Upper lobe of left lung (tissue), 6 donors: ENCODE measurements at places on chromosomes 3 and 15. TPM values are rescaled to one million over a fixed set of nuclear protein-coding genes. Genes with fewer than 3 reads are reported as not detected.
A peak's percentile ranks its signal among the peaks of the same experiment; 100 is the strongest.

DNA sequence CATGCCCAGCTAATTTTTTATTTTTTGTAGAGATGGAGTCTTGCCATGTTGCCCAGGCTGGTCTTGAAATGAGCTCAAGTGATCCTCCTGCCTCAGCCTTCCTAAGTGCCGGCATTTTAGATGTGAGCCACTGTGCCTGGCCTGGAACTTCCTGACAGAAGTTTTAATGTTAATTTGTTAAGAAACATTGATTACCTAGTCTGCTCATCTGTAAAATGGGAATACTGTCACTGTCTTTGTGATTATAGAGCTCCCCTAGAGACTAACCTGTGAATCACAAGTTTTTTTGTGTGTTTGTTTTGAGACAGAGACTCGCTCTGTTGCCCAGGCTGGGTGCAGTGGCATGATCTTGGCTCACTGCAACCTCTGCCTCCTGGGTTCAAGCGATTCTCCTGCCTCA lies 4.3 kb upstream of the EIF3J start:
- no peak for DNase-seq
- no peak overlapping the region for H3K4me3 ChIP-seq
- no peaks in the 10 kb centered on the region for H3K36me3 ChIP-seq
- peaks cover 13% of the 10 kb centered on the region for H3K4me1 ChIP-seq

Gene SNRPN
- 81.8 TPM for total RNA-seq

DNA sequence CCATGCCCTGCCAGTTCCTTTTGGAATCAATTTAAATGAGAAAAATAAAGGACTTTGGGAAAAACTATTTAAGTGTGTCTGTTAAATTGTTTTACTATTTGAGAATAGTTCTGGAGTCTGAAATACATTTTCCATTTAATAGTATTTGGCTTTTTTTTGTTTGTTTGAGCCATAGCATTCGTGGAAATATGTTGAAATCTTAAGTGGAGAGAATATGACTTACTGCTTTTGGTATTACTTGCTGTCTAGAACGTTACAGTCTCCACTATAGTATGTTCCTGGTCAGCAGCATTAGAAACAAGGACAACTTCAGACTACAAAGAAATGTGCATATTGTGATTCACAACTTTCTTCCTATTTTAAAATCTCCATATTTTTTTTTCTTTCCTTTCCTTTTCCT lies 179.4 kb downstream of the GHSR start:
- no peaks in the 10 kb centered on the region for H3K4me1 ChIP-seq
- H3K36me3 ChIP-seq: no peaks in the 10 kb centered on the region
- H3K4me3 ChIP-seq: no peak overlapping the region
- H3K27me3 ChIP-seq: no peaks in the 10 kb centered on the region

- peaks cover 35% of the 10 kb centered on the region for H3K4me1 ChIP-seq
- H3K27ac ChIP-seq: peak overlapping the region; percentile 44
- H3K27me3 ChIP-seq: no peaks in the 10 kb centered on the region
Measured at GRCh38 chr3:177448987-177449359, 251.7 kb upstream of the TBL1XR1 start.

DNA sequence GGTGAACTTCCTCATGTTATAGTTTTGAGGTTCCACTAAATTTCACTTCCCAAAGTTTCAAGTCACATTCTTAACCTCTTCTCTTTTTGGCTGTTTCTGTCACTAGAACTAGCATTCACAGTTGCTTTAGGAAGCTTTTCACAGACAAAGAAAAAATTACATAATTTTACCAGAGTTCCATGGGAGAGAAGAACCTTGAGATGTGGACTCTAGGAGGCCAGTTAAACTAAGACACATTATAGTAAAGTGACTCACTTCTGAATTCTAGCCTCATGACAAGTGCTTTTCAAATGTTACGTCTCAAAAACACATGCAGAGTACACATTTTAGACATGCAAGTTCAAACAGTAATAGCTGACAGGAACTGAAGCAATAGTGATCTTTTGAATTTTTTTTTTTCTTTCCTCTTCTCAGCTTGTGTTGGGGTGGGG lies 39.9 kb upstream of the LRTM1 start:
- H3K36me3 ChIP-seq: no peaks in the 10 kb centered on the region
- no peaks in the 10 kb centered on the region for H3K4me1 ChIP-seq
- no peak for DNase-seq
- no peaks in the 10 kb centered on the region for H3K27me3 ChIP-seq

DNA sequence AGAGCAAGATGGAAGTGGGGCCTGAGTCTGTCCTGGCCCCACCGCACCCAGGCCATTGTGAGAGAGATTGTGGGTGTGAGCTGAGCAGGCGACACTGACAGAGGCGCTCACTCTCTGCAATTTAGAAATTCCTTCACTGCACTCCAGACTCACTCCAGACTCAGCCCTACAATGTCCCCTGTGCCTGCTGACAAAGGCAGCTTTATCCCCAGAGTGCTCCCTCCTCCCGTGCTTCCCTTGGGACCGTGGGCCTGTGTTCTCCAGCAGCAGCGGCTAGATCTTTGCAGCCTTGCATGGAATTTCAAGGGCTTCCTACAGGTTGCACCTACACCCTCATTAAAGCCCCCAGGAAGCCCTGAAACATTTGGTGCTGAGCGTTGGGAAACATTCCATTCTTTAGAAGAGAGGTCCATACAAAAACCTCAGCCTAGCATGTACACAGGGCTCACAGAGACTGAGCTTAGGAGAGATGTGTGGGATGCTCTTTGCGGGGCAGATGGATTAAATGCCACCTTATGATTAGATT lies 1.3 kb upstream of the IL16 start:
- peak overlapping the region; percentile 13 for H3K27ac ChIP-seq
- DNase-seq: no peak
- no peaks in the 10 kb centered on the region for H3K27me3 ChIP-seq
- H3K36me3 ChIP-seq: no peaks in the 10 kb centered on the region
- no peak overlapping the region for H3K4me3 ChIP-seq

Gene PLXNA1
- 48.0 TPM for total RNA-seq

DNA sequence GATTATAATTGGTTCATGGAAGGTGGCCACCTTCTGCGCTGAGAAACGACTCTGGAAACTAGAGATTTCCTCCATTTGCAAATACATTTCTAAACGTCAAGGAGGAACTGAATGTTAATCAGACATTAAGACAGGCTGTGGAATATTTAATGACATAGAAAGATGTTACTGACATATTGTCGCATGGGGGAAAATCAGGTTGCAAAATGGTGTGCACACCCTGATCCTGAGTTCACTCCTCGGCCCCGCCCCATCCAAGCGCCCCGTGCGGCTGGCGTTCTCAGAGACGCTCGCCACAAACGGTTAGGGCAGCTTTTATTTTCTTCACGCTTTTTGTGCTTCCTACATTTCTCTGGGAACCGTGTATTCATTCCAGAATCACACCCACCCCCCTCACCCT lies 10.7 kb downstream of the H1-8 start:
- DNase-seq: no peak
- no peaks in the 10 kb centered on the region for H3K27me3 ChIP-seq
- peak overlapping the region; percentile 57 for H3K27ac ChIP-seq
- H3K4me1 ChIP-seq: peaks cover 39% of the 10 kb centered on the region

- DNase-seq: no peak
- H3K27ac ChIP-seq: no peak overlapping the region
- H3K4me1 ChIP-seq: no peaks in the 10 kb centered on the region
- no peaks in the 10 kb centered on the region for H3K36me3 ChIP-seq
- no peaks in the 10 kb centered on the region for H3K27me3 ChIP-seq
Measured at GRCh38 chr3:18847583-18848197, 300.6 kb upstream of the KCNH8 start.

Gene MEX3B
- 2.8 TPM for total RNA-seq

DNA sequence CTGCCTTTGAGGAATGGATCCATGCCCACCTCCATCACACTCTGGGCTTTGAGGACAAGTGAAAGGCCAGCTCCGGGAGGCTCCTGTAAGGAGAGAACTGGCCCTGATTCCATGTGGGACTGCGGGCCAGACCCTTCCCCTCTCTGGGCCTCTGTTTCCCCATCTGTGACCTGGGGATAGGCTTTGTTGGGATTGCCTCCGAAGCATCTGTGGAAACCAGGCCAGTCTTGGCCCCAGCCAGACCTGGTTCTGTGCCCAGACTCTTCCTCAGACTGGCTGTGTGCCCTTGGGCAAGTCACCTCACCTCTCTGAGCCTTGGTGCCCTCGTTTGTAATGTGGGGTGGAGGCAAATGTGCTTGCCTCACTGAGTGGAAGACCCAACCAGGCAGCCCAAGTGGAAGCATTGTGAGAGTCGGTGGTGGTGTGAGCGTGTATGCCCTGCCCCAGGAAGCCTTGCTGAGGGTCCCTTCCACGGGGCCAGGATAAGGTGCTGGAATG lies 21.0 kb upstream of the SEC13 start:
- no peaks in the 10 kb centered on the region for H3K27me3 ChIP-seq
- DNase-seq: no peak
- H3K4me1 ChIP-seq: no peaks in the 10 kb centered on the region
- no peaks in the 10 kb centered on the region for H3K36me3 ChIP-seq

DNA sequence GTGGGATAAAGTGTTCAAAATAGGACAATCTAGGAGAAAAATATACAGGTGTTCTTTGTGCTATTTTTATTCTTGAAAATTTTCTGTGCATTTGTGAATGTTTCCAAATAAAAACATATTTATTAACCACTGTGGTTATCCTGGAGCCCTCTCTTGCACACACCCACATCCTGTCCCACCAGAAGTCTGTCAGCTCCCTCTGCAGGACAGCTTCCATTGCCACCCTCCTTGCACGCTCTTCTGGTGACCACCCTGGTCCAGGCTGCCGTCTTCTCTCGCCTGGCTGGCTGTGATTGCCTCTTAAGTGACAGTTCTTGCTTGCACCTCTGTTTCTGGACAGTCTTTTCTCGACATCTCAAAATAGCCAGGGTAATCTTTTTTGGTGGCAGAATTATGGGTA lies 394.0 kb downstream of the LRTM1 start:
- DNase-seq: no peak
- no peaks in the 10 kb centered on the region for H3K4me1 ChIP-seq
- no peaks in the 10 kb centered on the region for H3K36me3 ChIP-seq
- H3K27ac ChIP-seq: no peak overlapping the region
- no peaks in the 10 kb centered on the region for H3K27me3 ChIP-seq
- no peak overlapping the region for H3K4me3 ChIP-seq

GRCh38 chr3:55562700-55563099 lies 75.6 kb upstream of the WNT5A start:
- H3K27ac ChIP-seq: no peak overlapping the region
- no peak for DNase-seq
- no peaks in the 10 kb centered on the region for H3K27me3 ChIP-seq
- H3K4me3 ChIP-seq: no peak overlapping the region
- no peaks in the 10 kb centered on the region for H3K36me3 ChIP-seq

GRCh38 chr3:42902257-42902656 lies 3.7 kb upstream of the ZNF662 start:
- H3K4me3 ChIP-seq: no peak overlapping the region
- H3K4me1 ChIP-seq: peaks cover 19% of the 10 kb centered on the region
- H3K27me3 ChIP-seq: no peaks in the 10 kb centered on the region
- H3K27ac ChIP-seq: peak overlapping the region; percentile 24

Gene ITIH1
- total RNA-seq: not detected

DNA sequence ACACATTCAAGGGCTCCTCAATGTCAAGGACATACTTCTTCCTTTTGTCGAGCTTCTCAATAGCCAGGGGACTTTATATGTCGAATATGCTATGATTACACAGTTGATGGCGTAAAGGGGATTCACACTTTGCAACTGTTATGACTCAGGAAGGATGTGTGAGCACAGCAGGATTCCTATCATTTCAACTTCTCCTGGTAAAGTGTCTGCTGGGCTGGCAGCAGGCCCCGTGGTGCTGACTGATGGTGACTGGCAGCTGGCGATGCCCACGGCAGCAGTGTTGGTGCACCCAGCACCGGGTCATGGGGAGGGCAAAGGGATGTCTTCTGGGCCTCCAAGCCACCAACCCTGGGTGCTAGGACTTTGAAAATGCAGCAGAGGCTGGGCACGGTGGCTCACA lies 44.8 kb upstream of the GNB5 start:
- no peaks in the 10 kb centered on the region for H3K4me1 ChIP-seq
- no peak overlapping the region for H3K27ac ChIP-seq
- peaks cover 21% of the 10 kb centered on the region for H3K36me3 ChIP-seq
- no peaks in the 10 kb centered on the region for H3K27me3 ChIP-seq

Gene ACP3
- 17.5 TPM for total RNA-seq

- H3K4me3 ChIP-seq: no peak overlapping the region
- H3K27me3 ChIP-seq: no peaks in the 10 kb centered on the region
- DNase-seq: no peak
- peaks cover 6% of the 10 kb centered on the region for H3K4me1 ChIP-seq
- H3K36me3 ChIP-seq: no peaks in the 10 kb centered on the region
Measured at GRCh38 chr3:11665331-11665730, 21.6 kb upstream of the VGLL4 start.

DNA sequence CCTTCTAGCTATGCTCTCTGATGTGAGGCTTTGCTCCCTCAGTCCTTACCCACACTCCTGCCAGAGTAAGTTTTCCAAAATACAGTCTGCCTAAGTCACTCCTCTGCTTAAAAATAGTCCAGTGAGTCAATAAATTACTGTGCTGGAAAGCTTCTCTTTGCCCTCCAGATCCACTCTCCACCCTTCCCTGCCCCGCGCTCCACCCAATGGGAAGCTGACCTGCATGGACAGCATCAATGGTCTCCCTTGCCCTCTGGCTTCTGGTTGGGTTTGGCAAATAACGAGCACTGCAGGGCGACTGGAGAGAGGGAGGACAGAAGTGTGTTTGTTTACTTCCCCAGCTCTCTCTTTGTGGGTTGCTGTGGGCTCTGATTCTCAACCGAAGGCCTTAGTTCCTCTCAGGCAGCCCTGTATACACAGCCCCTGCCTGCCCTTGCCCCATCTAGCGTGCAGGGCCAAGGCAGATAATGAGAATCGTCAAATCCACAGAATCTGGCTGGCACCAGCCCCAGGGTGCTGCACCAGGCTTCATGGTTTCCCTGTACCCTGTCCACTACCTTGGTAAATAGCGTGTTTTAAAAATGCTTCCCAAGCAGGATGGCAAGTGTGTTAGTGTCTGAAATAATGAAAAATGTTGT lies 110.4 kb downstream of the ADAMTSL3 start:
- H3K27ac ChIP-seq: no peak overlapping the region
- H3K27me3 ChIP-seq: no peaks in the 10 kb centered on the region
- no peaks in the 10 kb centered on the region for H3K36me3 ChIP-seq
- no peak for DNase-seq

DNA sequence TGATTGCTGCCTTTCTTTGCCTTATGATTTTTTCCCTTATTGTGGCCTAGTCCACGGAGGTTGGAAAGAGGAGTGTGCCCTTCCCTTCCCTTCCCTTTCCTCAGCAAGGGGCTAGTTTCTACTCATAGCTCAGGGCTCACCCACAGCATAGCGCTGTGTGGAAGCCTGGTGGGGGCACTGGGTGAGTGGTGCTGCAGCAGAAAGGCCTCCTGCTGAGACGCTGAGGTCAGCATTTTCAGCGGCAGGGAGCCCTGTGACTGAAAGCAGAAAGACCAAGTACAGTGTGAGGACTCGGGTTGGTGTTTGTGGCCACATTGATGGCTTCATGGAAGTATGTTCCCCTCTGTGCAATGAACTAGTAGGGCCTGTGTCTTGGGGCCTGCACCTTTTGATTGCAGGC lies 21.9 kb downstream of the CACNA1D start:
- H3K4me3 ChIP-seq: no peak overlapping the region
- no peaks in the 10 kb centered on the region for H3K27me3 ChIP-seq
- no peaks in the 10 kb centered on the region for H3K36me3 ChIP-seq
- peaks cover 25% of the 10 kb centered on the region for H3K4me1 ChIP-seq
- no peak for DNase-seq
- H3K27ac ChIP-seq: no peak overlapping the region

Gene LMAN1L
- 1.0 TPM for total RNA-seq

Gene OSBPL10
- total RNA-seq: 13.6 TPM
